ENCODE measurements at places on chromosomes 2 and 18.

- DNase-seq: no peak
Observed at GRCh38 chr2:201790291-201790690, 9.6 kb upstream of the ALS2 start.

DNA sequence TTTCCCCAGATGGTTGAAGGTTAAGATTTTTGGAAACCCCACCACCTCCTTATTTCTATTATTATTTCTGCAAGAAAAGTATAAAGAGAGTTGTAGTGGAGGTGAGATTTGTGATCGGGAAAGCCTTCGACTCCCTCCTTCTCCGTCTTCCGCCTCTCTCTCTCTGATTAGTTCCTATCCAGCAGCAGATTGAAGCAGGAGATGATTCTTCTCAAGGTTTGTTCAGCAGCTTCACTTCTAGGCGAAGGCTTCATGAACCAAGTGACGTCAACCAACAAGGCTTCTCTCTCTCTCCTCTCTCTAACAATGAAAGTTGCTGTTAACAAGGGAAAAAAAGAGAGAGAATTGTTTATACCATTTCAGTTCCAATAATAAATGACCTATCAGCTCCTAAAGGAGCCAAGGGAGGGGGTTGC, at the start of gene BAZ2B:
BAZ2B (minus strand) TSS at position 263 of the 416 bp plus-strand sequence. CDS start 137,829 bp downstream, outside the sequence.
- DNase-seq: no peak

DNA sequence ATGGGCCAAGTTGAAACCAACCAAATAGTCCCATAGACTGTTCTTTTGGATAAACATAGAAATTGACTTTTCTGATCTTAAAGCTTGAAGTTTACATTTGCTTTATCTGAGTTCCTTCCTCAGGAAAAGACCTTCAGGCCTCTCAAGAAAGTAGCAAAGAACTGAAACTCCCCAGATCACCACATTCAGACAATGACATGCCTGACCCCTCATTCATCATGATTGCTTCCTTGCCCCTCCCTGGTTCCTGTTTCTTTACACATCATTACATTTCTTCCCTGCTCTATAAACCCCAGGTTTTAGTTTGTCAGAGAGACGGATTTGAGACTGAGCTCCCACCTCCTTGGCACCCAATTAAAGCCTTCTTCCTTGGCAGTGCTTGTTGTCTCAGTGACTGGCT, 83.6 kb upstream of the ST3GAL5 start:
- no peak for DNase-seq

DNA sequence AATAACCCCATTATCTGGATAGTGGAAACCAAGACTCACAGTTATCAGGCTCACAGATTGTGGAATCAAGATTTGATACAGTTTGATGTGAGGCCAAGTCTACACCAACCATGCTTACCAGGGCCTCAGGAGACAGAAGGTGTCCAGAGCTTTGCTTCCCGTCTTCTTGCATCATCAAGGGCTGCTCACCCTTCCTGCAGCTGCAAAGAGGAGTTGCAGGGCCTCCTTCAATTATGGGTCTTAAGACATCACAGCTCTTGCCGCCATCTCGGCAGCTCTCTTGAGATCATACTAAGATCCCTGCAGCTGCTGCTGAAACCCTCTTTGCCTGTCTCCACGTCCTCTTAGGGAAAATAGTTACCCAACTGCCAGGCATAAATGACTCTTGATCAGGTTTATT, 176.0 kb downstream of the MGAT5 start:
- no peak for DNase-seq

DNA sequence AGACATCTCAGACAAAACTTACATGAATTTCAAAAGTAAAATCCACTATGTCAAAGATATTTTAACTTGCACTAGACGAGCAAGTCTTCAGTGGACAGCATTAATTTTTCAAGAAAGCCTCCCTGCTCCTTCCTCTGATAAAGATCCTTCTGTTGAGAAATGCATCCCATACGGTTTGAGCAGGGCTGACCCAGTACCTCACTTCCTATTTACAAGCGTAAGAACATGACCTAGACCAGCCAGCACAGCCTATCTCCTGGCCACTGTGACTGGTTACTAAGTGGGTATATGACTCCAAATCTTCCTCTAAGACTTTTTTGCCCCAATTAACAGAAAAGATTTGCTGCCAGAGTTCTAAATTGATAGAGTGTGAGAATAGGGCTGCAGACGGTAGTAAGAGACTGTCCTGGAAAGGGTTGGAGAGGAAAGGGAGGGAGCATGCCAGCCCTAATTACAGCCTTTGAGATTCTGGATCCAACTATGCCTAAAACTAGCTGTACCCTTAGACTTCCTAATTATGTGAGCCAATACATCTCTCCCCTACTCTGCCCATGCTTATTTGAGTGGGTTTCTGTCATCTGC, 108.4 kb downstream of the PRELID3A start:
- DNase-seq: no peak

DNA sequence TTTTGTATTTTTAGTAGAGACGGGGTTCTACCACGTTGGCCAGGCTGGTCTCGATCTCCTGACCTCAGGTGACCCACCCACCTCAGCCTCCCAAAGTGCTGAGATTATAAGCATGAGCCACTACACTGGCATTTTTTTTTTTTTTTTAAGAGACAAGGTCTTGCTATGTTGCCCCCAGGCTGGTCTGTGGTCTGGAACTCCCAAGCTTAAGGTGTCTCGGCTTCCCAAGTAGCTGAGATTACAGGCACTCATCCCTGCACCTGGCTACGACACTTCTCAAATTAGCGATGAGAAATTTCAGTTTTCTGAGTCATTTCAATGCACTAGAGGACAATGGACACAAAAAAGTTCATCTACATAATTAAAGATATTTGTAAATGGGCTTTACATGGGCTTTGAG, 36.6 kb upstream of the TCF7L1 start:
- DNase-seq: no peak

- DNase-seq: no peak
Observed at GRCh38 chr2:233810385-233810784, 32.3 kb downstream of the MROH2A start.

GRCh38 chr2:68734176-68734575, 435 bp upstream of the ARHGAP25 start:
- DNase-seq: no peak

GRCh38 chr18:3218819-3219218, 949 bp downstream of the MYOM1 start:
- no peak for DNase-seq

Data from CD4-positive, alpha-beta T cell treated with Interleukin-15 for 1 hour (primary cell).